ENCODE measurements at places on chromosomes 13 and 19.

GRCh38 chr19:49793561-49793840, 19.6 kb downstream of the FUZ start:
- DNase-seq, result no peak

GRCh38 chr13:29481603-29482002, 113.9 kb downstream of the SLC7A1 start:
- no peak for DNase-seq

DNA sequence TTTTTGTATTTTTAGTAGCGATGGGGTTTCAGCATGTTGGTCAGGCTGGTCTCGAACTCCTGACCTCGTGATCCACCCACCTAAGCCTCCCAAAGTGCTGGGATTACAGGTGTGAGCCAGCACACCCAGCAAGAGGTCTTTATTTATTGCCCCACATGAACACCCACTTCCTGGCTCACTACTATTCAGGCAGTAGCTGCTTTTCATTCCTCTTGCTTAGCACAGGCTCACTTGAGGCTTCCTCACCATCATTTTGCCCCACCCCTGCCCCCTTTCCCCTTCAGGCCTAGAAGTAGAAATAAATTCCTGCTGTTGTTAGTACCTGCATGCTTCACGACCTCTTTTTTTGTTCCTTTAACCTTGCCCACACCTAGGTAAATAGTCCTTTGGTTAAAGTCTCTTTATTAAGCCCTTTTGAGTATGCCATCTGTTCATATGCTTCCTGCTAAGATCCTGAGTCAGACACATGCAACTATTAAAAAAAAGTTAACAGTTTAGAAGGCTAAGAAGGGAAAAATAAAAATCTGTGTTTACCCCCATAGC, 33.5 kb upstream of the ITM2B start:
- DNase-seq, result no peak

- no peak for DNase-seq
These were observed 270.4 kb downstream of the ABCC4 start for GRCh38 chr13:95030821-95031343.

All from central memory CD4-positive, alpha-beta T cell (primary cell).